AML-193 (cell line): ENCODE measurements at places on chromosomes 7 and 10.
A peak's percentile ranks its signal among the peaks of the same experiment; 100 is the strongest.

GRCh38 chr10:26869528-26869927, 8.8 kb upstream of the ABI1 start:
- DNase-seq, result peak; percentile 13

- DNase-seq, result no peak
Observed at GRCh38 chr7:19062216-19062615, 55.2 kb downstream of the TWIST1 start.

DNA sequence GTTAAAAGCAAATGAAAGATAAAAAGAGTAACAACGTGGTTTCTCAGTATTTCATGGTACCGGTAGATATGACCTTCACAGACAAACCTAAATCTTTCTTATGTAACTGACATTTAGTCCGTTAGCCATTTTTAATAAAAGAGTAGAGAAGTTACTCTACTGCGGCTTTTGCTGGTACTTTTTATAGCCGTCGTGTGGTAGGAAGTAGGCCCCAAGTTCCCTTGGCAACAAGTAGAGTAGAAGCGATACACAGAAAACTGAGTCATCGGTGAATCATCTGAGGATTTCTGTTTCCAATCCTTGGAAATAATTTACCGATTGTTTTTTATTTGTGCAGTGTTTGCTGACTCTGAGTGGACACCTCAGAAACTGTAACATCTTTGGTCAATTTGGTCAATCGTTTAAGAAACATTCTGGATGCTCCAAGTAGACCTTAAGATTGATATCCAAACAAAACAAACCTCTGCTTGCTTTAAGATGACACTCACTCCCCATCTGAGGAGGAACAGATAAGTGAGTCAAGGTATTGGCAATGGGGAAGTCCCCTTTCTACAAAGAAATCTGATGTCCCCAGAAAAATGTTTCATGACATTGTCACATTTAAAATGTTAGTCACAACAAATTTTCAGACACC, 63.9 kb upstream of the AHR start:
- peak; percentile 96 for DNase-seq

DNA sequence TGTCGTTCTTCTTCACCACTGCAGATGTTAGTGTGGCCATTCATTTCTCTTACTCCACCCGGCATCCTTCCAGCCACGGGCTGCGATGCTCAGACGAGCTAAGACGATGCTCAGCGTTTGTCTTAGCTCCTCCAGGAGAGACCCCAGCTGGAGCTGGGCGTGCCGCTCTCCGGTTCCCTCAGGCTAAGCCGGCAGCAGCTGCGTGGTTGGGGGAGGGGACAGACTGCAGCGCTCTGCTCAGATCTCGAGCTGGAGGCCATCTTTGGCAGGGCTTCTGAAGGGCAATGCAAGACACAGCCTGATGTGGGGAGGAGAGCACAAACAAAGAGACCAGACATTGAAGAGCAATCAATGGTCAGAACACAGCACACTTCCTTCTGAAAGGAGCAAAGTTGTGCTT, 4.8 kb downstream of the INA start:
- DNase-seq, result no peak

- DNase-seq, result no peak
Observed at GRCh38 chr7:84913731-84914130, 273.1 kb downstream of the SEMA3D start.

GRCh38 chr7:132804849-132805485, 228.7 kb upstream of the PLXNA4 start:
- no peak for DNase-seq

DNA sequence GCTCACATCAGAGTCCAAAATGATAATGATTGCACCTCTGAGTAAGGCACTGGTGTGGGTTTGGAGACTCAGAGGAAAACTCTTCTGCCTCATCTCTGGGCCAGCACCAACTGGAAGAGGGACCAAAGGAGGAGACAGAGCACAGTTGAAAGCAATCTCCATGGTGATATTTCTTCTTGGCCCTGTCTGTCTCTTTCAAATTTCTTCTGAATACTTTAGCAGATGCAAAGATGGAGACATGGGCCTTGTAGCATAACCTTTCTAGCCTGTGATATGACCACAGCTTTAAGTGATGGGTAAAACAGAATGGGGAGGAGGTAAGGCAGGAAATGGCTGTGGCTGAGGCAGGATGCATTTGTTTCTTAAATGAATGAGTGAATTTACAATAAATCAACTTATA, 12.2 kb upstream of the GIMAP7 start:
- no peak for DNase-seq

- DNase-seq, result no peak
Observed at GRCh38 chr7:127933146-127933545, 98.1 kb downstream of the LRRC4 start.

DNA sequence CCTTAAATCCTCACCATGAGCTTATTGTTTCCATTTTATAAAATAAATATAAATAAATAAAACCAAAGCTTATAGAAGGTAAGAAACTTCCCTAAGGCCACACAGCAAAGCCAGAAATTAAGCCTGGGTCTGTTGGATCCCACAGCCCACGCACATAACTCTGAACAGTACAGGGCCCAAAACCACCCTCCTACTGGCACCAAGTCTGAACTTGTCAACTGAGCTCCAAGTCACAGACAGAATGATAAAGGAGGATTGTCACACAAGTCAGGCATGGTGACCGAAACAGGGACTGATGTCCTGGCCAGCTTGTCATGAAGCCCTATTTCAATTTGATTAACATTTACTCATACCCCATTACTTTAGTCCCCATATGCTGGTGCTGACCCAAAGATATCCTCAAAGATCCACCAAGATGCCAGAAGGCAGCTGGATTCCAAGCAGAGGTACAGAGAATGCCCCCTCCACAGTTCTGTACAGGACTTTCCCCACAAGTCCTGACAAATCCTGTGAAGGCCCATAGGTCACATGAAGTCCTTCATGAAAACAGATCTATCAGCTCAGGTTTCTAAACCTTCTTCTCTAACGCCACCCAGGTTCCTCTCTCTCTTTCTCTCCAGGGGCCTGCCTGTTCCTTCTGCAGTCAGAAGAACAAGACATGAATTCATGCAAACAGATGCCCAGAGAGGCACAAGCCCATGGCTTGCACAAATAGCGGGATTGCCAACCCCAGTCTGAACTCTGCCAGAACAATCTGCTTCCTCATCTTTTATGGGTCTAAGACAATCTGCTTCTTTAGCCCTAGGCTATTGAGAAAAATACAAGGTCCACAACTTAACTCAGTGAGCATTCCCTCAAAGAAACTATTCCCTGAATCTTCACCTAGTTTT, 60.9 kb downstream of the GLI3 start:
- no peak for DNase-seq

GRCh38 chr7:90180649-90181048, 26.4 kb downstream of the STEAP1 start:
- no peak for DNase-seq

GRCh38 chr7:139626817-139627216, 103.3 kb downstream of the CLEC2L start:
- peak; percentile 89 for DNase-seq

- DNase-seq, result peak; percentile 94
Observed at GRCh38 chr10:80491251-80492102, 37.4 kb downstream of the TSPAN14 start.

GRCh38 chr7:79050603-79051002, 402.9 kb downstream of the MAGI2 start:
- DNase-seq, result no peak

DNA sequence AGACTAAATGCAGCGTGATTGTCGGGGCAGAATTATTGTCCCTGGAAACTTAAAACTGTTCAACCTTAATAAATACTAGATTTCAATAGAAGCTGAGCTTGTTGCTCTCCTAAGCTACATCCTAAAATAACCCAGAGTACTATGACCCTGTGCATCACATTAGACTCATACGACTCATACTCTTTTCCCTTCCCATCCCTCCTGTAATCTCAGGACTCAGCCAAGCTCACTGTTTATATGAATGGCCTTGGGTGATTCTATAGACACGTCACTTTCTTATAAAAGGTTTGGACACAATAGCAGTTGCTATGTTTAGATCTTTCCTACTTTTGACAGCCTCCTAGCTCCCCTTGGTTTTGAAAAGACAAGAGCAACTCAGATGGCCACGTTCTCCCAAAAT, 17.2 kb downstream of the TCF7L2 start:
- no peak for DNase-seq

- DNase-seq, result no peak
Observed at GRCh38 chr7:45718464-45719330, 144.5 kb downstream of the ADCY1 start.

DNA sequence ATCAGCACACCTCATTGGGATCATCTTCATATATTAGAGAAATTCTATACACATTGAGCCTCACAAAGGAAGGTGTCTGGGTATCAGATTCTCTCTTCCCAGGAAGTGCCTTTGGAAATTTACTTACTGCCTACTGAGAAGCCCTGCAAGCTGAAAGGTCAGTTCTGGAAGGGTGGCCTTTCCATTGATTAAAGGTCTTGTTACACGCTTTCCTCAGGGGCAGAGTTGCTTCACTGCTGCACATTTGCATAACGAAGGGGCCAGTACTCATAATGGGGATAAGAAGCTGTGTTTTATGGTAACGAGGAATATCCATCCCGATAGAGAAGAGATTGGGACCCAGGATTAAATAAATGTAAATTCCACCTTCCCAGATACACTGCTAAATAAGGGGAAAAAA, 19.4 kb upstream of the IL15RA start:
- DNase-seq, result no peak

DNA sequence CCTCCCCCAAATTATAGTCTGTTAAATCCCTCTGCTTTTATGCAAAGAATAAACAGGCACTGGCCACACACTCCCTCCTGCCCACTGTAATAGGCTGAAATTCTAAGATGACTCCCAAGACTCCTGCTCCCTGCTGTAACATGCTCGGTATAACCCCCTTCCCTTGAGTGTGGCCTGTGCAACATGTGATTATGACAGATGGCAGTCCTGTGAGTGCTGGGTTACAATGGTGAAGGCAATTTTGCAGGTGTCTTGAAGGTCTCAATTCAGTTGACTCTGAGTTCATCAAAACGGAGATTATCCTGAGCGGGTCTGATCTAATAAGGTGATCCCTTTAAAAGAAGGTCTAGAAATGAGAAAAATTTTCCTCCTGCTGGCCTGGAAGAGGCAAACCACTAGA, 55.9 kb downstream of the CREB3L2 start:
- no peak for DNase-seq

- no peak for DNase-seq
Observed at GRCh38 chr7:17126413-17127268, 171.8 kb upstream of the AHR start.

DNA sequence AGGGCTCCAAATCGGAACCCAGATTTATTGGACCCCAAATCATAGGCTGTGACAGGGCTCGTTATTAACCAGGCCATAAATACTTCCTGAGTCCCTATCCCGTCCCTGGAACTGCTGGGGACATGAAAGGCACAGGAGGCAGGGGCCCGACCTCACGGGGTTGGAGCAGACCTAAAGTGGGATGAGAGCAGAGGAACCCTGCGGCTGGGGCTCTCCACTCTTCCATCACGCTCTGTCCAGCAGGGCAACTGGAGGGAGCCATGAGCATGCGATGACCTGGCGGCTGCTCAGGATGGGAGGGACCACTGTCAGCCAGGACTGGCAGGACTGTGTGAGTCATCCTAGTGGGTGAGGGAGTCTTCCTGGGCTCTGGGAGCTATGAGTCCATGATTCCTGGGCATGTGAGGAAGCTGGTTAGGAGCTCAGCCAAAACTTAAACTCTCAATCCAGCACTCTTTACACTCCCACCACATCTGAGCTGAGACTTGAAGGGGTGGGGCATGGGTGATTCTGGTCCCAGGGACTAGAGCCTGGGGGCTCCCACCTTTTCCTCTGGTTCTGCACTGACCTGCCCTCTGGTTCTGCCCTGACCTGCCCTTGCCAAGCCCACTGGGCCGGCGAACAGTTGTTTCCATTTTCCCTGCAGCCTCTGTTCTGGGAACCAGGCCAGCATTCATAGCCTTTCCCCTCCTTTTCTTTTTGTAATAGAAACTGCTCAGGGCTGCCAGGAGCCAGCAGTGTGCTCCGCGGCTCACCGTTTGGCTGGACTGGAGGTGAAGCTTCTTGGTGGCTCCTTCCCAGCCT, 47.1 kb downstream of the SYPL1 start:
- DNase-seq, result no peak

DNA sequence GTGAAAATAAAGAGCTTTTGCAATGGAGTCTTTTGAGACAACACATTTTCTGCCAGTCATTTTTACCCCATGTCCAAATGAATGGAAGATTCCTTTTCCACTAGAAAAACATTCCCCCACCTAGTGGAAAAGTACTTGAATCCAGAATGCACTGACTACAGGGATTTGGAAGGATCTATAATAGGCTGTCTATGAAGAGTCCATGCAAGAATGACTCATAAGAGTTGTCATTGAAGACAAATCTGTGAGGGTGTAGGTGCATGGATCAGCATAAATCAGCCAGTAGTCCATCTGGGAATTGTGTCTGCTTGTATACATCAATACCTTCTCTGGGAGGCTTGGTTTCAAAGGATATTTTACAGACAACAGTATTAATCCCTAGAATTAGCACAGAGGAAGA, 32.5 kb upstream of the TRUB1 start:
- DNase-seq, result no peak

GRCh38 chr7:144873316-144873845, 37.5 kb upstream of the TPK1 start:
- no peak for DNase-seq

GRCh38 chr10:102523250-102524029, 19.7 kb downstream of the SUFU start:
- DNase-seq, result no peak

DNA sequence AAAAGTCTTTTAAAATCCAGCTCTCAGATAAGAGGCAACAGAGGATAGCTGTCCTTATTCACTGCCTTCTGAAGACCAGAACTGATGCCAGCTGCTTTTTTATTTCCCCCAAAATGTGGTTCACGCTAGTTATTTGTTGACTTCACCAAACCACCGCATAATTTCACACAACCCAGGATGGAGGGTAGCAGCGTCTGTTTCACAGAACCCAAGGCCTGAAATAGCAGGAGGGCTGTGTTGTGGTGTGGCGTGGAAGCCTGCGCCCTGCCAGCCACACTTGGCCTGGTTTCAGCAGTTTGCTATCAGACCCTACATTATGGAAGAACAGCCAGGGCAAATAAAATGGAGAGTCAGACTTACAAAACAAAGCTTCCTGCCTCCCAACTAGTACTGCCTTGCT, 155.4 kb downstream of the DYNC1I1 start:
- no peak for DNase-seq

GRCh38 chr7:136104269-136104603, 127.1 kb upstream of the MTPN start:
- no peak for DNase-seq

DNA sequence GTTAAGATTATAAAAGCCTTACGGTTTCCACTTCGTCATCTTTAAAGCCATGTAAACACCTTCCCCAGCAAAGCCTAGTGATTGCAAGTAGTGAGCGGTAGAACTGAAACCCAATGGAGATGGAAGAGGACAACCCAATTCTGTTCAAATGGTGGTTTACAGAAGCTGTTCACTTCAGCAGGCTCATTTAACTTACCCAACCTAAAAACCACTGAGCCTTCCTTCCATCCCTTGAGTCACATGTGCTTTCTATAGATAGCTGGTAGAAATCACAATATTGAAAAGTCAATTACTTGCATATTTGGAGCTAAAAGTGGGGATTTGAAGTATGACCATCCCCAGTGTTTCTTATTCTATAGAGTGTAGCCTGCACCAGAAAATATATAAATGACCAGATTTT, 667.7 kb downstream of the SUGCT start:
- DNase-seq, result peak; percentile 7

- DNase-seq, result no peak
Observed at GRCh38 chr10:99233689-99234037, 2.0 kb downstream of the HPSE2 start.
